DMS79 (cell line): ENCODE measurements at places on chromosomes 3 and 15.
A peak's percentile ranks its signal among the peaks of the same experiment; 100 is the strongest.

- no peak for DNase-seq
Measured at GRCh38 chr15:73239564-73240215, 129.1 kb downstream of the HCN4 start.

- no peak for DNase-seq
Measured at GRCh38 chr15:91860498-91860897, 7.0 kb downstream of the SLCO3A1 start.

- no peak for DNase-seq
Measured at GRCh38 chr3:30097022-30097650, 509.3 kb upstream of the TGFBR2 start.

DNA sequence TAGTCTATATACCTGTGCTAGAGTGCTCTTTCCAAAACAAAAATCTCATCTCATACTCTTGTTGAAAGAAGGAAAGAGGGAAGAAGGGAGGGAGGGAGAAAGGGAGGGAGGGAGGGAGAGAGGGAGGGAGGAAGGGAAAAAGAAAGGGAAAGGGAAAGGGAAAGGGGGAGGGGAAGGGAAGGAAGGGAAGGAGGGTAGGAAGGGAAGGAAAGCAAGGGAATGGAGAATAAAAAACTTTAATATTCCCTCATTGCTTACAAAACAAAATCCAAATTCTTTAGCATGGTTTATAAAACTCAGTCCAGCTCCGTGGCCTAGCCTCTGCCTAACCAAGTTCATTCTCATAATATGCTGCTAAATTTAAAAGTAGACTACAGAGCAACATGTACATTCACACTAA, 104.5 kb downstream of the ERC2 start:
- no peak for DNase-seq

GRCh38 chr15:42395838-42396237, 36.5 kb downstream of the CAPN3 start:
- DNase-seq, result no peak

GRCh38 chr3:129346695-129347457, 68.2 kb downstream of the HMCES start:
- peak; percentile 27 for DNase-seq

GRCh38 chr3:48215876-48216275, 7.4 kb upstream of the CAMP start:
- DNase-seq, result peak; percentile 12

- DNase-seq, result no peak
Measured at GRCh38 chr15:32998182-32998581, 196.3 kb downstream of the FMN1 start.

GRCh38 chr3:44968447-44968858, 7.5 kb downstream of the ZDHHC3 start:
- no peak for DNase-seq

- DNase-seq, result no peak
Measured at GRCh38 chr3:28104896-28105534, 136.4 kb upstream of the CMC1 start.

DNA sequence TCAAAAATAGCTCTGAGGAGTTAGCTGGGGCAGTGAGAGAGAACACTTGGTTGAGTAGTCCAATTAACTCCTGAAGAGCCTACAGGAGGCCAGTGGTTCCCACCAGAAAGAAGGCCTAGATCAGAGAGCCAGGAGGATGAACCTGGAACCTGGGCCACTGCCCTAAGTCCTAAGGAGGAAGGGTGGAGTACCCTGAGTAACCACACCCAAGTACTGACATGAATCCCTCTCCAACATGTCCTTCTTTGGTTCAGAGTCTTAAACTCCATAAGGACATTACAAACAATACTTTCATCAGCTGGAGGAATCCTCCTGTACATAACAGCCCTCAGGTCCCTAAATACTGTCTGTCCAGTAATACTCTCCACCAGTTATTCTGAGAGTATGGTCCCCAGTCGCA, 25.6 kb upstream of the C3orf62 start:
- DNase-seq, result no peak

DNA sequence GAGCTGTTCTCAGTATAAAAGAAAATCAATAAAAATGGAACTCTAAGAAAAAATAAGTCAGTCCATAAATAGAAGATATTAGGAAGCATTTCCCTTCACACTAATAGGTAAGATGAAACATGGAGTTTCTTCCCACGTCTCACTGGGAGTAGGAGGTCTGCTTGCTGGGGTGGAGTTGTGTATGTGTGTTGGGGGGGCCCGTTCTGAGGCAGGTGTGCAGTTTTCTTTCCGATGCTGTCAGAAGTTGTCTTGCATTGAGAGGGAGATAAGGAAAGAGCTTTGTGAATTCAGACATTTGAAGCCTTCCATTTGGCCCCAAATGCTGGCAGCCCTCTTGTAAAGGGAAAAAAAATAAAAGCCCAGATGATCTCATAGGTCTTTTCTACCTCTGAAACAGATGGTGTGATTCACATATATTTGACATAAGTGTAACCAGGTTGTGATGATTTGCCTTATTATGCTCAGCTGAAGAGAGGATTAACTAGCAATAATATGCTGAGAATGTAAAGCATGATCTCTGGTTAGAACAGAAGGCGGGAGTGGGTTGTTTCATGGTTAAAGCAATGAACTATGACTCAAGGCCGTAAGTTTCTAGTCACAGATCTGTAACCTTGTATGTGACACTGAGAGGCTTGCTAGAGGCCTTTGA, 8.8 kb downstream of the RASGRP1 start:
- DNase-seq, result no peak

DNA sequence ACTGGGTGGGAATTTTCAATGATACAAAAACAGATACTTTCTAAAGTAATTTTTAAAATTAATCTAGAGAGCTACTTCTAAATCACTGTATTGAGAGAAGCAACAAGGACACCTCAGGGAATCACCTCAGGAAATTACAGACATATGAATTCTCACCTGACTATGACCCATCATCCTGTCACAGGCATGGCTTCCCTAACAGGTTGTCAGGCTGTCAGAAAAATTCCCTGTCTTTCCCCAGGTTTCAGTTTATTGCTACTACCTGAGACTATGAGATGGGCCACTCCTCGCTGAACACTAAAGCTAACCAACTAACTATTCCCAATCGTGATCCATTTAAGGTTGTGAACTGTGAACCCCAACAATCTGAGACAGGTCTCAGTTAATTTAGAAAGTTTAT, 66.1 kb downstream of the CD200 start:
- no peak for DNase-seq

DNA sequence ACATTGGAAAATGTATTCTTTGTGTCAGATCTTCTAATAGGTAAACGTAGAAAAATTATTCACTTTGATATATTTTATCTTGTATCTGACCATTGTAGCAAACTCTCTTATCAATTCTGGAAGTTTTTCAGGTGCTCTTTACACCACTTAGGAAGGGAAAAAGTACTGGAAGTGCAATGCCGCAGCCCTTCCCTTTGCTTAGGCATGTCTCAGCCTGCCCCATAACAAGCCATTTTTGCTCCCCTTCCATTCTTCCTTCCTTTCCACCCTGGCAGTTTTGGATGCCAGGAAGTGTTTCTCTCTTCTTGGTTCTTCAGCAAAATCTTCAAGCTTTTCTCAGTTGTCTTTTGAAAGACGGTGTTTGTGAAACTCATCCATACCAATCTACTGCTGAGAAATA, 34.9 kb upstream of the SLC9A9 start:
- no peak for DNase-seq

DNA sequence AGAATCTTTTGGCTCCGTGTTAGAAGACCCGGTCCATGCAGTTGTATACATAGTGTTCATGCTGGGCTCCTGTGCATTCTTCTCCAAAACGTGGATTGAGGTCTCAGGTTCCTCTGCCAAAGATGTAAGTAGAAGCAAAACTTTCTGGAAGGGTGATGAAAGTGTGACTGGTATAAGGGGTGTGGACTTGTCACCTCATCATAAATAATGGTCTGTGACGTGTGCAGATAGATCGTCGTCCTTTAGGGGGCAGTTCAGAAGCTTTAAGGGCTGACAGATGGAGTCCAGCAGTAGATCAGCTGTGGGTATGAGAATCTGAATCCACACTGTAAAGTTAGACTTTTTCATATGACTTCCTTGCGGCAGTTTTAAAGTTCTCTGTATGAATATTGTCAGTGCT, 15.3 kb downstream of the SEC61A1 start:
- no peak for DNase-seq

GRCh38 chr15:56207092-56207491, 36.6 kb downstream of the RFX7 start:
- DNase-seq, result no peak

DNA sequence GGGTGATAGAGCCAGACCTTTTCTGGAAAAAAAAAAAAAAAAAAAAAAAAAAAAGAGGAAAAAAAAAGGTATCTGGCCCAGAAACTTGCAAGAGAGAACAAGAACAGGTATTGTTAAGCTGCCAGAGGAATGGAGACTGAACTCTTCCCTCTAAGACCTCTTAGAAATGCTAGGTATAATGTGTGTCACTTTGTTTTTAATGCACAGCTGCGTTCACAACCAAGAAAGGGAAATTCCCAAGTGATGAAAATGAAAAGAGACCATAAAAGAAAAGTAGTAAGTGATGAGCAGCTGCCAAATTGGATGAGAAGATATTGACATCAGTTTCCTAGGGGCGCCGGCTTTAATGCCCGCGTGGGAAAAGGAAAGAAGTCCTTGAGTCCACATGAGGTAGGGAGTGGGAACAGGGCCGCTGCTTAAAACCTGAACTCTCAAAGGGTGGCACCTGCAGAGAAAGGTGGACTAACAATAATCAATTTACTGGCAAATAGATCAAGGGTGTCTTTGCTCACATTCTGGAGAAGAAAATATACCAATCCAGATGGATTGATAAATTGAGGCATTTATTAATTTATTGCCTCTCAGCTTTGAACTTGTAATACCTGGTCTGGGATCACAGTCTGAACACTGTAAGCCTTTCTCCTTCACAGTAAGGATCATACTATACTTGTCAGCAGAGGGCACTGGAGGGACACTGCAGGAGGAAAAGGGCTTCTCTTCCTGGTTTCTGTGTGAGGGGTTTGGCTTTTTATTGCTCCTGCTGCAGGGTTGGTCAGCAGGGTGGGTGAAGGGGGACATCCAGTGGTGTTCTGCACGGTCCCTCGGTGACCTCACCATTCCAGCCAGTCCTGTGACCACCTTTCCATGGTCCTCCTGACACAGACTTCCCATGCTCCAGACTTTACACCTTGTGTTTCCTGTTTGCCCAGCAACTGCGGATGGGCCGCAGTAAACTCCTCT, 131.6 kb downstream of the AQP9 start:
- peak; percentile 17 for DNase-seq

GRCh38 chr15:77487888-77488287, 67.2 kb downstream of the HMG20A start:
- DNase-seq, result no peak

- DNase-seq, result no peak
Measured at GRCh38 chr15:89205991-89206585, 15.3 kb downstream of the RLBP1 start.

GRCh38 chr3:119729996-119730395, 27.2 kb downstream of the CFAP91 start:
- DNase-seq, result no peak

DNA sequence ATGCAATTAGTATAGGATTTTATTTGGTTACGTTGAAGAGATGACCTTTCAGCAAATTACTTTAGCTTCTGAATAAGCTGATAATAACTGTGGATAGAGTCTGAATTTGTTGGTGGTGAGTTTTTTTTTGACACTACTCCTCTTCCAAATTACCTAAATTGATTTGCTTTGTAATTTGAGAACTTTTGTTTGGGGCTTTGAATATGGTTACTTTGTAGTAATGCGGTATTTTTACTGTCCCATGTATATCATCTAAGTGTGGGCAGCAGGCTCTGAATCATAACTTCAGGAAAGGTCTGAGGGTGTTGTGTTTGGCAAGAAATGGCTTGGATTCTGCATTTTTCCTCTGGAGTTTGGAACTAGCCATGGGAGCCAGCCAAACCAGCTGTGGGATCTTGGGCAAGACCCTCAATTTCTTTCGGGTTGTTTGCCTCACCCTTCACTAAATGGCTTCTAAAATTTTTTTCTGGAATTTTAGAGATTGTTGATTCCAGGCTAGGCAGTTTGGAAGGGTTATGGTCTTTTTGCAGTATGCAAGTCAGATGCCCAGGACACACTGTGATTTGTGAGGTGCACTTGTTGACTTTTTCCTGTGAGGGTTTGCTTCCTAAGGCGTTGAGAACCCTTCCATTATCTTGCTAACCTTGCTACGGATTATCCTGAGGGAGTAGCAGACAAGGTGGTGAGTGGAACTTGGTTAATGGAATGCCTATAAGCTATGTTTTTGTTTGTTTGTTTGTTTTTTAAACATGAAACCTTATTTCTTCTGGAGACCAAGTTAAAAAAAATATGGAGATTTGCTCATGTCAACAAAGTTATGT, 10.4 kb downstream of the PTPRG start:
- no peak for DNase-seq
